ENCODE measurements at places on chromosomes 11 and 22. TPM values are rescaled to one million over a fixed set of nuclear protein-coding genes. Genes with fewer than 3 reads are reported as not detected.

The MPEG1 gene
- polyA plus RNA-seq = 96.5 TPM

DNA sequence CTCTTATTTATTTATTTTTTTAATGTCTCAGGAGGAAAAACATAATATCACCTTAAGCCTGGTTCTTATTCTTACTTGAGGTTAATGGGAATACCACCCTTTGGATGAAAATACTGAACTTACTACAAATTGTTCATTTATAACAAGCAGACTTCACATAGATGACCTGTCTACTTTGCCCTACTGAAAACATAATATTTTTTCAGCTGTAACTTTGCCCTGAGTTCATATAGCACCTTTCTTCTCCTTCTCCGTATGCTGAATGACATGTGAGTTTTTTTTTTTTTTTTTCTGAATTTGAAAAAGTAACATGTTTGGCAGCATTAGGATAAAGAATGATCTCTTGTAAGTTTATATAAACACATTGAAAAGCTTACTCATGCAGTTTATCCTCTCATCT, 186.8 kb downstream of the TMEM135 start:
- H3K4me3 ChIP-seq = no peak overlapping the region
- H3K27ac ChIP-seq = no peak overlapping the region
- H3K27me3 ChIP-seq = no peaks in the 10 kb centered on the region
- no peaks in the 10 kb centered on the region for H3K4me1 ChIP-seq
- peaks cover 4% of the 10 kb centered on the region for H3K36me3 ChIP-seq

- peaks cover 10% of the 10 kb centered on the region for H3K27me3 ChIP-seq
- DNase-seq = no peak
- H3K4me3 ChIP-seq = no peak overlapping the region
- H3K27ac ChIP-seq = no peak overlapping the region
- H3K4me1 ChIP-seq = no peaks in the 10 kb centered on the region
- H3K36me3 ChIP-seq = peaks cover 18% of the 10 kb centered on the region
Measured at GRCh38 chr22:32700191-32700882, 101.2 kb upstream of the TIMP3 start.

GRCh38 chr11:112304914-112305313, 44.3 kb upstream of the PLET1 start:
- no peak overlapping the region for H3K27ac ChIP-seq
- no peak for DNase-seq
- peaks cover 12% of the 10 kb centered on the region for H3K36me3 ChIP-seq

The C11orf16 gene
- polyA plus RNA-seq = not detected

- no peak overlapping the region for H3K4me3 ChIP-seq
- no peaks in the 10 kb centered on the region for H3K36me3 ChIP-seq
- DNase-seq = no peak
Measured at GRCh38 chr22:45754822-45755221, 83.2 kb downstream of the ATXN10 start.

DNA sequence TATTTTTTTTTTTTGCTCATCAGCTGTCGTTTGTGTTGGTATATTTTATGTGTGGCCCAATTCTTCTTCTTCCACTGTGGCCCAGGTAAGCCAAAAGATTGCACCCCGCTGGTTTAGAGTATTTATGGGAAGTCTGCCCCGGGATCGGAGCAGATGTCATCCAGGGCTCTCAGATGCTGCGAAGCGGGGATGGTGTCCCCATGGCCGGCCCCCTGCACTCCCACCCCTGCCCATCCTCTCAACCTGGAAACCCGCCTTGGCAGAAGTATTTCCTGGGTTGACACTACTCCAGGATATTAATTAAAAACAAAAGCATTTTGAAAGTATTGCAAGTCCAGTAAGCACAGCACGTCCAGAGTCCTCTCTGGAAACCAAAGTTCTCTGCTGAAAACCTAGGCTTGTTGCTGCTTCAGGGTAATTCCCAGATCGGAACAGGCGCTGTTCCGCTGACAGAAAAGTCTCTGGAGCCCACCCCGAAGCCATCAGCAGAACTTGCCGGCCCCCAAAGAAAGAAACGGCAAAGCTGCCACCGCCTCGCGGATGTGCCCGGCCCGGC, 833 bp downstream of the SCUBE2 start:
- H3K27ac ChIP-seq = no peak overlapping the region
- H3K36me3 ChIP-seq = peaks cover 4% of the 10 kb centered on the region
- H3K4me1 ChIP-seq = peaks cover 12% of the 10 kb centered on the region
- peaks cover 66% of the 10 kb centered on the region for H3K27me3 ChIP-seq
- DNase-seq = no peak

The PRODH gene
- not detected for polyA plus RNA-seq

The APOBEC3H gene
- not detected for polyA plus RNA-seq

DNA sequence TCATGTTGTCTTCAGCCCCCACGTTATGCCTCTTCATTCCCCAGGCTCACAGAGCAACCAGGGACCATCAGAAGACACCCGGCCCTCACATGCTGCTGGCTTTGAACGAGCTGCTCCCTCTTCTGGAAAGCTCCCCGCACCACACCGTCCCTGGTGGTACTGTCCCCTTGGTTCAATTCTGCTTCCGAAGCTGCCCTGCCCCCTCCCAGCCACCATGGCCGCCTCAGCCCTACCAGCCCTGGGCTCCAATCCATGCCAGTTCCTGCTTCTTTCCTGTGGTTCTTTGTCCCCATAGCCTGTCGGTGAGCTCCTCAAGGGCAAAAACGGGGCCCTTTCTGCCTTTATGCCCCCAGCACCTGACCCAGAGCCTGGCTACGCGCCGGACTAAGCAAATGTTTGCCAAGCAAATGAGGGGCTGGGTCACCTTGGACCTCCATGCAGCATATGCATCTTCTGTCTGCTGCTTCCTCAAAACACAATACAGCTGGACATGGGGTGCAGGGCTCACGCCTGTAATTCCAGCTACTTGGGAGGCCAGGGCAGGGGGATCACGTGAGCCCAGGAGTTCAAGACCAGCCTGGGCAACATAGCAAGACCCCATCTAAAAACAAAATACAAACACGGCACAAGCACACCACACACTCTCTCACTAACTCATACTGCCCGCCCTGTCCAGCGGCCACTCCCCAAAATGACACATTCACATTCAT, 21.3 kb downstream of the TNKS1BP1 start:
- H3K27me3 ChIP-seq = no peaks in the 10 kb centered on the region
- peaks cover 7% of the 10 kb centered on the region for H3K36me3 ChIP-seq
- H3K27ac ChIP-seq = no peak overlapping the region
- DNase-seq = no peak
- peaks cover 4% of the 10 kb centered on the region for H3K4me1 ChIP-seq

DNA sequence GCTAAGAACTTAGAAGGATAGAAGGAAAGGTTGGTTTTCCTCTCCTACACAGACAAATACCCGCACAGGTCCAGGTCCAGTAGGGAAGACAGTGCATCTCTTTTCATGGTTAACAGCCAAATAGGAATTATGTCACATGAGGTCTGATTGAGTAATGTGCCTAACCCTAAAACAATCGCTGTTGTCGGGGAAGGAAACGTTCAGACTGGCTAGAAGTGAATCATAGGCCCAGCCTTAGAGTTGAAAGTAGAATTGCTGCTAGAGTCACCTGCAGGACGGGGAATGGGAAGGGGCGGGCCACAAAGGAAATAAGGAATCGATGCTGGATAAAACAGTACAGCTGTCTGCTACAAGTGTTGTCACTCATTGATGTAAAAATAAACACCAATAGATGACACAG, 12.4 kb upstream of the HTATIP2 start:
- no peak overlapping the region for H3K27ac ChIP-seq
- DNase-seq = no peak
- H3K36me3 ChIP-seq = no peaks in the 10 kb centered on the region
- H3K4me1 ChIP-seq = peaks cover 6% of the 10 kb centered on the region
- H3K27me3 ChIP-seq = no peaks in the 10 kb centered on the region
- no peak overlapping the region for H3K4me3 ChIP-seq

Measured in naive B cell (primary cell).